ENCODE measurements at places on chromosomes 2 and 18.

GRCh38 chr2:172225786-172226185 lies 123.1 kb upstream of the DLX2 start:
- DNase-seq = no peak

GRCh38 chr2:104891145-104891544 lies 37.2 kb downstream of the POU3F3 start:
- no peak for DNase-seq

DNA sequence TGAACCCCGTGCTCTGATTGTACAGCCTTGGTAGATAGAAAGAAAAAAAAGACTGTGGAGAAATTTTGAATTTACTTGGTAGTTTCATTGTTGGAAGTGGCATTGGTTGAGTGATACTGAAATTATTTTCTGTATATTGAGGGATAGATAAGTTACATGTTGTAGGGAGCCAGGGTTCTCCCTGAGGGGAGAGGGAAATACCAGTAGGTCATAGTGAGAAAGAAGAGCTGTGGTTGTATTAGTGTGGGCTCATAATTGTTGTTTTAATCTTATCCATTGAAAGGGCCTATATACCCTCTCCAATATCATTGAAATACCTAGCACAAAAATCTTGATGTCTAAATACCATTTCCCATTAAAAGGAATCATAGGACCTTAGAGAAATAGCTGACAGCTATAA lies 16.9 kb upstream of the RAB31 start:
- DNase-seq = no peak

DNA sequence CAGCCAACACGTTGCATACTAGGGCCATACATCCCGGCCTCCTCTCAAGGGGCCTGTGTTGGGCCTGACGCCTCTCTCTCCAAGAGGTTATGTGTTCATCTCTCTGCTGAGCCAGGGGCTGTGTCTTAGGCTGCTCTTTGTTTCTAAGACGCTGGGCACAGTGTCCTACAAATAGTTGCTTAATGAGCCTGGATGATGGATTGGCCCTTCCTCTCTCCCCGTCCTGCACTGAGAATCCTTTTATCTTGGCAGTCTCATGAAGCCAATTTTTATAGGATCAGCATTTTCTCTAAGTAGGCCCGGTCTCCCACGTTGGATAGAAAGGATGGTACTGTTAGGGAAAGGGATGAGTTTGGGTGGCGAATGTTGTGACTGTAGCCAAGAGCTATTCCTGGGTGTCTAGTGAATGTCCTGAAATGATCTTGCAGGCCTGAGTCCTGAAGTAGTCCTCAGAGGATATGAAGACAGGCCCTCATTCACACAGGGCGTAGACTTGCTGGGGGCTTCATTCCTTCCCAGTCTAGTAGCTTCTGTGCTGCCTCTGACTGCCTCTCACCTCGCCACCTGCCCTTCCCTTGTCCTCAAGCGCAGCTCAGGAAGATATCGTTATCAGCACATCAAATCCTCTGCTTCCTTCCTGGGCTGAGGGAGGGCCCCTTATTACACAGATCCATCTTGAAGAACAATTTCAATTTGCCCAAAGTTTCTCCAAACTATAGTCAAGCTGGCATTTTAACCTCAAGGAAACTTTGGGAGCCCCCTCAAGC lies 8.8 kb downstream of the LBH start:
- DNase-seq = no peak

DNA sequence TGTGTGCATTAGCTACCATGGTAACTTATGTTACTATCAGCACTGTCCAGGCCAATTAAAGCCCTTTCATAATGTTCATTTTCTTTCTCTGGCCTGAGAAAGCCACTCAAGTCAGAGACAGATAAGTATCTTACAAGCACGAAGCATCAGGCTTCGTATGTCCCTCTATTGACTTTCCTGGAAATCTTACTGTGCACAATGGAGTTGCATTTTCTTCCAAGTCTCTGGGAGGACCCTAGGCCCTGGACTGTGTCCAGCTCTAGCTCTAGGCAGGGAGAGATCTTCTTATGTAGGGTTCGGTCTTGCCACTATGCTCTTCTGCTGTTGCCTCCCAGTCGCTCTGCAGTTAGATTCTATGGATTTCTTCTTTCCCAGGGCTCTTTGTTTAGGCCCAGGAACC lies 40.0 kb upstream of the ITGA6 start:
- DNase-seq = no peak

- no peak for DNase-seq
Observed at GRCh38 chr2:230327418-230328154, 593 bp downstream of the SP140L start.

DNA sequence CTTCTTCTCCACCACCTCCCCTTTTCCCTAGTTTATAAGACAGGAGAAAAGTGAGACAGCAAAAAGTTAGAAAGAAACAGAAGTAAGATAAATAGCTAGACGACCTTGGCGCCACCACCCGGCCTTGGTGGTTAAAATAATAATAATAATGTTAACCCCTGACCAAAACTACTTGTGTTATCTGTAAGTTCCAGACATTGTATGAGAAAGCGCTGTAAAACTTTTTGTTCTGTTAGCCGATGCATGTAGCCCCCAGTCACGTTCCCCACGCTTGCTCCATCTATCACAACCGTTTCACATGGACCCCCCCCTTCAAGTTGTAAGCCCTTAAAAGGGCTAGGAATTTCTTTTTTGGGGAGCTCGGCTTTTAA lies 1.5 kb upstream of the BUB1 start:
- DNase-seq = no peak

GRCh38 chr2:206783718-206784117 lies 18.3 kb downstream of the FASTKD2 start:
- DNase-seq = no peak

- no peak for DNase-seq
Observed at GRCh38 chr18:75745147-75745546, 317.6 kb upstream of the SMIM21 start.

- no peak for DNase-seq
Observed at GRCh38 chr2:122061206-122061605, 305.8 kb downstream of the TSN start.

DNA sequence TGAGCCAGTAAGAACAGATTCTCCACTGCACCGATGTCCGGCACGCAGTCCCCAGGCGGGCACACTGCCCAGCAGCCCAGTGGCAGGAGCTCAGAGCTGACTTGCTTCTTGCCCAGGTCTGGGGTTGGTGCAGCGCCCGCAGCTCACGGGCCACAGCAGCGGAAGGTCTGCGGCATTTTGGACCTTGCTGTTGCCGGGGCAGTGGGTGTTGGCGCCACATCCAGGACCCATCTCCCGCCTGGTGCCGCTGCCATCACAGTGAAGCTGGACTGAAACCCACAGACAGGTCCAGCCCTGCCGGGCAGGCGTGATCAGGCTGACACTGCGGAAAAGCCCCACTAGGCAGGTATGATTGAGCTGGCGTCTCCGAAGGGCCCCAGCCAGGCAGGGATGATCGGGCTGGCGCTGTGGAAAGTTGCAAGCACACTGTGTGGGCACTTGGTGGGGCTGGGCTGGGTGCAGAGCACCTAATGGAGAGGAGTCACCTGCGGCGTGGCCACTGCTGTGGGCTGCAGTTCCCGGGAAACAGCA lies 75.5 kb downstream of the SLC66A2 start:
- no peak for DNase-seq

DNA sequence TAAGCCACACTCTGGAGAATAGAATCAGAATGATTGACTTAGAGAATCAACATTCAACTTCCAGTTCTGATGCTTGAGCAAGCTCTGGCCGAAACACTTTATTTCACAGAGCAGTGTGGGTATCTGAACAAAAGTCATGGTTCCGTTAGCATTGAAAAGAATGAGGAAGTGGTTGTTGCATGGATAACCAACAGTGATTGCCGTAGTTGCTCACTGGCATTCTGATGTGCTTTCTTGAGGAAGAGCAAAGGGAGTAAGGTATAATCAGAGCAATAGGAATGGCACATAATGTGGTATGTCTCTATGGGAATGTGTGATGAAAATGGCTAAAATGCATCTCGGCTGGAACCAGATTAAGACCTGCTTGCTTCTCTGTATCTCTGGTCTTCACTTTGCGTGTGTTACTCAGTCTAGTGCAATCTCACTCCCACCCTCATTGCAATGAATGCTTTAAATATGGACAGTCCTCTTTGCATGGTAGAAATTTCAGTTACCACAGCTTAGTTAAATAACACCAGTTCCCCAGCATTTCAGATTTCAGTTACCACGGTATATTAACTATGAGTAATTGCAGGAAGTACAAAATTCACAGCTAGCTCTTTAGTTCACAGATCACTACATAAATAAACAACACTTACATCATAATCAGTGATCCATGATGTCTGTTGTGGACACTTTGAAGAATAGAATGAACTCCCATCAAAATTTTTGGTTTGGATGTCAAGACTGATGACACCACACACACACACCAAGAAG lies 7.8 kb upstream of the RAB12 start:
- no peak for DNase-seq

- DNase-seq = no peak
Observed at GRCh38 chr2:80896576-80896975, 592.0 kb upstream of the LRRTM1 start.

Data from DMS 273 treated with DMSO at 0.1 percent for 48 hours (cell line).